ENCODE measurements at places on chromosomes 2 and 18.

GRCh38 chr2:218807626-218808025, 24.0 kb downstream of the PRKAG3 start:
- no peak for DNase-seq

DNA sequence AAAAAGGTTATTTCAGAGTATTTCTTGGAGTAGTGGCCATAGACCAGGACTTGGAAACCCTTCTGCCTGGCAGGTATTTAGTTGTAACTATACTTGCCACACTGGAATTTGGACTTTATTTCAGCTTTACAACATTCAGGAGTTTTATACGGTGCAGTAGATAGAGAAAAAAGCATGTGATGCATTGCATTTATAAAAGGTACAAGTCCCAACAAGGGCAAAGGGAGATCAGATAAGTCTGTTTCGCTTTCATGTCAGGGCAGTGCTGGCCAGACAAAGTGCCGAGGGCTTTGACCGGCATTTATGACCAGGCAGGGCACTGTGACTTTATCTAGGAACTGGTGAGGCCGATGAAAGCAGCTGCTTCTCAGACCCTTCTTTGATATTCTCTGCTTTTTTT, 145.4 kb downstream of the RTN4 start:
- DNase-seq: no peak

DNA sequence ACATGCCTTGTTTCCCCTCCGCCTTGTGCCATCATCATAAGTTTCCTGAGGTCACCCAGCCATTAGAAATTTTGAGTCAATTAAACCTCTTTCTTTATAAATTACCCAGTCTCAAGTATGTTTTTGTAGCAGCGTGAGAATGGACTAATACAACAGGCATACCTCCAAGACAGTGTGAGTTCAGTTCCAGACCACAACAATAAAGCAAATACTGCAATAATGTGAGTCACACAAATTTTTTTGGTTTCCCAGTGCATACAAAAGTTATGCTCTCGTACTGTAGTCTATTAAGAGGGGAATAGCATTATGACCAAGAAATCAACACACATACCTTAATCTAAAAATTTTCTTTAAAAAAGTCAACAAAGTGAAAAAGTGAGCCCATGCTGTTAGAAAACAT, 217.2 kb downstream of the NR4A2 start:
- no peak for DNase-seq

DNA sequence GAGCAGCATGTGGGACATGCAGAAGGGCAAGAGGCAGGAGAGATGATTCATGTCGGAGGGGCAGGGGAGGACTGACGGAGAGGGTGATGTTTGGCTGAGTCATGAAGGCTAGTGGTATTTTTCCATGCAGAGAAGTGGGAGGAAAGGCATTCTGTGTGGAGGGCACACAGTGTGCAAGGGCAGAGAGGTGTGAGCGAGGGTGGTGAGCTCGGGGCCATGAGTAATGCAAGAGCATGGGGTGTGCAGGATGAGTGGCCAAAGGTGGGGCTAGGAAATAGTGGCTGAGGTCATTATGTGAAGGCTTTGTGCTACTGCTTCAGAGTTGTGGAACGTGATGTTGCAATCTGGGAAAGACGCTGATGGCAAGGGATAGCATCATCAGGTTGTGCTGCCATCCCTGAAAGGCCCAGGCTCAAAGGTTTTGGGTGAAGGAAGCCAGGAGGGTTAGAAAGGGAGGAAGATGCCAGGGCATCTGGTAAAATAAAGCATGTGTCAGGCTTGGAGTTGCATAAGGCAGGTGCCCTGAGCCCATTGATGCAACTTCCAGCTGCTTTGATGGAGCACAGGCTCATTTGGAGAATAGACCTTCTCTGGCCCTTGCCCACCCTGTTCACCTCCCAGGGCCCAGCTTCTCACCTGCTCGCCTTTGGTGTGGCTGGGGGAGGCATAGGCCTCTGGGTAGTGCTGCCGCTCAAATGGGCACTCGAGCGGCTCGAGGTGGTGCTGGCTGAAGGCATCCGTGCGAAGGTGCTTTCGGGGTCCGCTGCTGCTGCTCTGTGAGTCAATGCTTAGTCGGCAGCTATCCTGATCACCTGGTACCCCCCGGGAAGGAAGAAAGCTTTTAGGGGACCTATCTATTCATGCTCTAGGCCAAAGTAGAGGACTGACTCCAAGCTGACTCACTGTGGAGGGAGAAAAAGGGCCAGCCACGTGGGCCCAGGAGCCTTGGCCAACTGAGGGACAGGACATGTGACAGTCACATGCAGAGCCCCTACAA, 37.5 kb downstream of the PAX8 start:
- no peak for DNase-seq

- no peak for DNase-seq
These were observed 12.1 kb downstream of the ACTG2 start for GRCh38 chr2:73904952-73905351.

DNA sequence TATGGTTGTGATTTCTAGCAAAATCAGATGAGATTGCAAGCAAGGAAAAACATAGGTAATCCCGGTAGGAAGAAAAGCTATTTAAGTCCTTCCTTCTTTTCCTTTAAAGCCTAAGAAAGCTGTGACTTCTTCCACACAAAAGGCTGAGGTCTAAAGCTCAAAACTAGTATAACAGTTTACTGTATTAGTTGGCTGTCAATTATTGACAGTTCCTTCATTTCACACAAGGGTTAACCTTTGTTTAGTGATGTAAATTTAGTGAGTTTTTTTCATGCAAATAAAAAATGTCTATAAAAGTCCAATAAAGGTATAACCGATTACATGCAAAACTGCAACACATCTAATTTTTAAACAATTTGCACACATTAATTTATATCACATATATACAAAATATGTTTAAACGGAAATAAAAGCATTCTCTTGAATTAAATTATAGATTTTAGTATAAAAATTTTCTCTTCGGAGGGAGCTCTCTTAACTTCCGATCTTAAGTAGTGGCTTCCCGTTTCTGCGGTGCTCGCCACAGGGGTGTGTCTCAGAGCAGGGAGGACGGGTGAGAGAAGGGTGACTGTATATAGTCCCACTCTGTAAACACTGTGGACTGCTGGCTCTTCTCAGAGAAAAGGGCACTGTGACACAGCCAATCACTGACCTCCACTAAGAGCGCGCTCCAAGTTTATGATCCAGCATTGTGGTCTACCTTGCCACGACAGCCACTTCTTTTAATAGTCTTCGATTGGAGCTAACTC, 33.4 kb downstream of the TTR start:
- no peak for DNase-seq

GRCh38 chr2:233179848-233180366, 71.6 kb upstream of the ATG16L1 start:
- DNase-seq: no peak

DNA sequence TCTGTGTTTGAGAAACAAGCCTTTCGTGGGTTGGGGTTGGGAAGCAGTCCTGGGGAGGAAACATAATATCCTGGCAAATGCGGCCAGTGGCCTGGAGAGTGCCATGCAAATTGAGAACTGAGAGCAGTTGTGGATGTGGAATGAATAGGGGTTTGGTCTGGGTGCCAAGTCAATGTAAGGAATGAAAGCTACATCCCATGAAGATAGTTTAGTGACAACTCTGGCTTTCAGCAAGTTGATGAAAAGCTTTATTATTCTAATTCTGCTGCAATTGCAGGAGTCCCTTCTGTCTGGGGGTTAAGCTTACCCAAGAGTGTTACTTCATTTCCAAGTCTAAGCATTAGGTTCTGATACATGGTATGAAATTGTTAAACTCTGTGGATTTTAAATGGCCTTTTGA, 771.6 kb downstream of the DPP10 start:
- DNase-seq: no peak

- DNase-seq: no peak
These were observed 166.4 kb upstream of the SLC14A2 start for GRCh38 chr18:45448871-45449270.

All from NCI-H1105 (cell line).